Stimulated activated CD4-positive, alpha-beta T cell treated with anti-CD3 and anti-CD28 coated beads, Interleukin-4, amount 100 ng/mL, for 24 hours (primary cell): ENCODE measurements at places on chromosomes 5 and 9.

DNA sequence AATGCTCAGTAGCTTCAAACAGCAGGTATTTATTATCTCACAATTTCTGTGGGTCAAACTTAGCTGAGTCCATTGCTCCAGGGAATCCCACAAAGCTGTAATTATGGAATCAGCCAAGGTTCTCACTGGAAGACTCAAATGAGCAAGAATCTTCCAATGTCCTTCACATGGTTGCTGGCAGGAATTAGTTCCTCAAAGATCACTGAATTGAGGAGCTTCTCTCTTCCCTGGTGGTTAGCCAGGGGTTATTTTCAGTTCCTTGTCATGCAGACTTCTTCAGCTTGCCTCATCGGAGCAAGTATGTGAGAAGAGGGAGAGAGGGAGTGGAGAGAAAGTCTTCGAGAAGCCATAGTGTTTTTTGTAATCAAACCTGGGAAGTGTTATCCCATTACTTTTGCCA lies 2331.9 kb downstream of the MAT2B start:
- DNase-seq, result no peak

- no peak for DNase-seq
Measured at GRCh38 chr5:84292000-84292642, 92.6 kb downstream of the EDIL3 start.

GRCh38 chr5:128193665-128194390 lies 110.3 kb downstream of the SLC12A2 start:
- DNase-seq, result no peak

- no peak for DNase-seq
Measured at GRCh38 chr9:135617538-135617900, 21.8 kb downstream of the GLT6D1 start.

GRCh38 chr5:118597543-118597942 lies 390.8 kb downstream of the DTWD2 start:
- no peak for DNase-seq

DNA sequence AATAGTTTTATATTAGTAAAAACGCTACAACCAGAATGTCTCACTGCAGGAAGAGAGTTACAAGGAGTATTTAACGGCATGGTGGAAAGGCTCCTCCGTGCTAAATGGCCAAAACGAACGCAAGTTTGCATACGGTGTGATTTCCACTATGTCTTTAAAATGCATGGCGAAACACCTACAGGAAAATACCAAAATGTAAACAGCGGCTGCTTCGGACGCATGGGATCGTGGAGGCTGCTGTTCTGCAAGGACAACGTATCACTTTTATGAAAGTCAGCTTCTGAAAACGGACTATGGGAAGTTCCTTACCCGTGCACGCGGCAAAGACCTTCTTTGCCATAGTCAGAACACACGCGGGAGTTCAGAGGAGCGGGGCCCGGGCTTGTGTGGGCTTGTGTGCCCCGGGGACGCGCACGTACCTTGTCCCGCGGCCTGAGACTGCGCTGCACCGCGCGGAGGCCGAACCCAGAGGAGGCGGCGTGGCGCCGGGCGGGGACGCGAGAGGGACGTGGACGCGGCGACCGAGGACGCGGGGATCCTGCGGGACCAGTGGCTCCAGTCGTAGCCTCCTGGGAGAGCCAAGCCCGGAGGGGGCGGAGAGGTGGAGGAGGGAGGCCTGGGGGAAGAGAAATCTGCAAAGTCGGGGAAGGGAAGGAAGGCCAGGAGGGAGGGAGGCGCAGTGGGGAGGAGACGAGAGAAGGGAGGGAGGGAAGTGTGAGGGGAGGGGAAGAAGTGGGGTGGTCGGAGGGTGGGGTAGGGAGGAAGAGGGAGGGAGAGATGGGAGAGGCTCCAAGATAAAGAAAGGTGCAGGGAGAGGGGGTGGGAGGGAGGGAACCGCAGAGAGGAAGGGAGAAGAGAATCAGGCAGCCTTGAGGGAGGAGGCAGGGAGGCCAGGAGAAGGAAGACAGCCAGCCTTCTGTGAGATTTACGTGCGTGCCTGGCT lies at the start of gene CMBL:
CMBL (minus strand) TSS at position 697 of the 943 bp plus-strand sequence. CDS start 17,140 bp downstream, outside the sequence.
- peak; percentile 23 for DNase-seq

DNA sequence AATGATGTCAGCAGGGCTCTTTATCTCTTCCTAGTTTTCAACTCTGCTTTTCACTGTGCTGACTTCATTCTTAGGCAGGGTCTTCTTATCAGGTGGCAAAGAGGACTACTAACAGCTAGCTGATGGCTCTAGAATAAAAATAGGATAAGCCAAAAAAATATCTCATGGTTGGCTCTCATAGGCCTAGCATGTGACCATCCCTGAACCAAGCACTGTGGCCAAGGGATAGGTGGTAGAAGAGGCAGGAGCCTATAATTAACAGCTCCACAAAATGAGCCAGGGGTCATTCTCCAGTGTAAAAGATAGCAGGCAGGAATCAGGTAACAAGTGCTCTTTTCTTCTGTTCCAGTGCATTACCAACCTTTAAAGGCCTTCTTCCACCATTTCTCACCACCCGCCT lies 21.1 kb downstream of the ANKDD1B start:
- DNase-seq, result no peak

DNA sequence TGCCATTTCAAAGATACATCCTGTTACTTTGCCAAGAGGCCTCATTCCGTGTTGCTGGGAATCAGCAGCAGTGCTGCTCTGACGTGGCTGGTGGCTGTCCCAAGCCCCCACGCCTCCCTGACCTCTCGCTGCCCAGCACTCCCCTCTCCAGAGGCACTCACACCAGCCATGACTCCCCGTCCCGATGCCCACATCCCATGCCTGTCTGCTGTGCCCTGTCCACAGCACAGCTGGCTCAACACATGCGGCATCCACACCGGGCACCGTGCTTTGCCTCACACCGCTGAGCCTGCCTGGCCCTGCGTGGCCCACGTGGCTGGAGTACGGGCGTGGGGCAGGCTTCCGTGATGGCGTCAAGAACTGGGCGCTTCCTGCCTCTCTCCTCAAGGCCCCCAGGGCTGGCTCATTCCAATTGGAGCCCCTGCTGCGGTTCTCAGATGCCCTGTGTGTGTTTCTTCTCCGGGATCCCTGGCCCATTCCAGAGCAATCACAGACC lies 7.8 kb upstream of the LCN1 start:
- no peak for DNase-seq

- DNase-seq, result no peak
Measured at GRCh38 chr5:107875833-107876232, 205.1 kb upstream of the EFNA5 start.

- no peak for DNase-seq
Measured at GRCh38 chr9:70488793-70489105, 74.3 kb upstream of the KLF9 start.

GRCh38 chr5:10460252-10460906 lies 18.7 kb downstream of the ROPN1L start:
- DNase-seq, result no peak

DNA sequence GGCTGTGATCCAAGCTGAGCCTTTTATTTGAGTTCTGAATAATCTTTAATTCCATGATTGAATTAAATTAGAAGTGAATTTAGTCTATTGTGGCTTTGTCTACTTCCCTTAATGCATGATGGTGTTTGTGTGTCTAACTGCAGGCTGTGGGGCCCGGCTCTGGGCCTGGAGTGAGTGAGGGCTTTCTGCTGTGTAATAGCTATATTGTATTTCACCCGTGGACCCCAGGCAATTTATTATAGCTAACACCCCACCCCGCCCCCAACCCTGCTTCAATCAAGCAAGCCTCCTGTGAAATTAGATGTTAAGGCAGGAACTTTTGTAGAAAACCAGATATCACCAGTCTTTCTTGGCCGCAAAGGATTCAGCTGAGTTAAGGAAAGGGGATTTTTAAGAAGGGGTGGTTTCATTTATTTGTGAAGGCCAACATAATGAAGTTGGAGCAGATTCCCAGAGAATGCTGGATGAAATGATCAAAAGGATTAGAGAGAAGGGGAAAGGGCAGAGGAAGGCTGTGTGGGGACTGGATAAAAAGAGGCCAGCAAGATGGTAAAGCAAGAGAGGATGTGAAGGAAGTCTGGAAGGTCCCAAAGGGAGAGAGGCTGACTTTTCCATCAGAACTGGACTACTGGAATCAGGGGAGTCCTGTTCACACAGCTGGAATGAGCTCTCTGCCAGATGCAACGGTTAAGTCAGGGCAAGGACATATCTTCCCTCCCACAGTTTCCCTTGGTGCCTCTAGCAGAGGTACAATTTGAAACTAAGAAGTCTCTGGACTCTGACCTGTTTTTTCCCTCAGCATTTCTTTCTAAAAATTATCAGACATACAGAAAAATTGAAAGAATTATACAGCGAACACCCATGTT lies 125.3 kb upstream of the SAP30L start:
- DNase-seq, result no peak

GRCh38 chr5:75716715-75717081 lies 539 bp downstream of the POC5 start:
- no peak for DNase-seq

DNA sequence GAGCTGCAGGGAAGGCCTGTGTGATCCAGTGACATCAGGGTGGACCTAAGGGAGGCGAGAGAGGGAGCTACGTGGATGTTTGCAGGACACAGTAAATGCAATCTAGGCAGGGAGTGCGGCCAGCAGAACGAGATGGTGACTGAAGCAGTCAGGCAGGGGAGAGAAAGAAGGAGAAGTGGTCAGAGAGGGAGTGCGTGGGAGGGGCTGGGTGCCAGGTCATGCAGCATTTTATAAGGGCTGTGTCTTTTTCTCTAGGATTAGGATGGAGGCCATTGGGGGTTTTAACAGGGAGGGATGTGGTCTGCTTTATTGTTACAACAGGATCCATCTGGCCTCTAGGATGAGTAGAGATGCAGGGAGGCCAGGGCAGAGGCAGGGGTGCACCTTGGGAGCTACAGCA lies 80.4 kb downstream of the DCP2 start:
- DNase-seq, result no peak

GRCh38 chr5:87432460-87432859 lies 19.7 kb upstream of the CCNH start:
- no peak for DNase-seq

DNA sequence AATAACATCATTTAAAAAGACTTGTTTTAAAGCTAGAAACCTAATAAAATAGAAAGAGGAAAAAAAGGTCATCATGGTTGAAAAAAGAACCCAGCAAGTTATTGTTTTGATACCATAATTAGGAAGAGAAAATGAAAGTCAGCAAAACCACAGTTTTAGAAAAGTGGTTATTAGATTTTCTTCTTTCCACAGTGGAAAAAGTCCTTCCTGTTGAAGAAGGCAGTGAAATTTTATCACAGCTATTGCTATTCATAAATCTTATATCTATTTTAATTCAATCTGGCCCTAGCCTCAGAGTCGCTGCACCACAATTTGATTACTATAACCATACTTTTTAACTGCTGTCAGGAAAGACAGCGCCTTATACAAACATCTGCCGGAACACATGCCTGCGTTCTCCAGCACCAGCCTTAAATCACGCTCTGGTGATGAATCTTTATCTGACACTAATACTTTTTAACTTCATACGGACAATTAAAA lies 60.3 kb downstream of the MAPKAP1 start:
- DNase-seq, result no peak

GRCh38 chr9:89177012-89177943 lies 1.3 kb downstream of the SHC3 start:
- DNase-seq, result no peak

GRCh38 chr5:150398722-150399523 lies 13.8 kb downstream of the CD74 start:
- DNase-seq, result peak; percentile 17

GRCh38 chr5:127580731-127581130 lies 63.3 kb downstream of the PRRC1 start:
- DNase-seq, result no peak
